Activated CD4-positive, CD25-positive, alpha-beta regulatory T cell treated with anti-CD3 and anti-CD28 coated beads, Interleukin-2, amount 50 U/mL, for 24 hours (primary cell): ENCODE measurements at places on chromosomes 6 and 20.

DNA sequence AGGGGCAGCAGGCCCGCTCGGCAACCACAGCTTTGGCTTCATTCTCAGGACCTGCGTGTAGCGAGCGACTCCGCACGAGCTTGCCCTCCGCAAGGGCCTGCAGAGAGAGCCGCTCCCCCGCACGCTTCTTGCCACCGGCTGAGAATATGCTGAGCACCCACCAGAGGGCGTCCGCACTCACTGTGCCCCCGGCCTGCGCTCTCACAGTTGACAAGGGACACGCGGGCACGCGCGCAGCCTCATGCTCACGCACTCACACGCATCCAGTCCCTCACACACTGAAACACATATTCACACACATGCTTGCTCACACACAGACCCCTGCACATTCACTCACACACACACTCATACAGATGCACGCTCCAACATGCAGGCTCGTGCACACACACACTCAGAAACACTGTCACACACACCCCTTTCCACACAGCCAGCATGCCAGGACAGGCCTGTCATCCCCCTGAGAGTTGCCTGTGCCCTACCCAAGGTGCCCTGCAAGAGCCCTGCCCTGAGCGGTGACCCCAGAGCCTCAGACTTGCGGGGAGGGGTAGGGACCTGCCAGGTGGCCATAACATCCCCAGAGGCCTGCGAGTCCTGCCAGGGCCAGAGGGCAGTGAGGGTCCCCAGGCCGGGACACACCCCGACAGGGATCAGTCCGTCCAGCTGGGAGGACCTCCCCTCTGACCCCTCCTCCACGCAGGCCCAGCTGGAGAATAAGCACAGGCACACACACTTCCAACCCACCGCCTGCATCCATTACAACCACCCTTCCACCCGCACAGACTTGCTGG is 174.1 kb downstream of the BMP7 start:
- no peak for ATAC-seq

- ATAC-seq = no peak
Measured at GRCh38 chr6:35573495-35574110, 60.9 kb upstream of the TULP1 start.

DNA sequence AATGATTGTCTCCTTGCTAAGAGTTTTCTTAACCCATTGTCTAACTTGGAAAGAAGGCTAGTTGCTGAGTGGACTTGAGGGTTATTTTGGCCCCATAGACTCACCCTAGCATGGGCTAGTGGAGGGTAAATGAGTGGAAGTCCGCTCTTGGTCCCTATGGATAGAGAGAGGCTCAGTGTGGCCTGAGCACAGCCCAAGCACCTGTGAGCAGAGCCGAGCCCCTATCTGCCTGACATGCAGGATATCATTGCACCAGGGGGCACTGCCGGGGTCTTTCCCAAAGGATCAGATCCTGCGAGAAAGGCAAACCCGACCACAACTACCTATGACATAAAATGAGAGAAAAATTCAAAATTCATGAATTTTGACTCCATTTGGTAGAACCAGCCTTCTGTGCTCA is 70.6 kb upstream of the GGTLC1 start:
- ATAC-seq = no peak

GRCh38 chr6:36469148-36469661 is 26.4 kb downstream of the KCTD20 start:
- no peak for ATAC-seq

- no peak for ATAC-seq
Measured at GRCh38 chr20:60715172-60715571, 536.9 kb upstream of the CDH4 start.

DNA sequence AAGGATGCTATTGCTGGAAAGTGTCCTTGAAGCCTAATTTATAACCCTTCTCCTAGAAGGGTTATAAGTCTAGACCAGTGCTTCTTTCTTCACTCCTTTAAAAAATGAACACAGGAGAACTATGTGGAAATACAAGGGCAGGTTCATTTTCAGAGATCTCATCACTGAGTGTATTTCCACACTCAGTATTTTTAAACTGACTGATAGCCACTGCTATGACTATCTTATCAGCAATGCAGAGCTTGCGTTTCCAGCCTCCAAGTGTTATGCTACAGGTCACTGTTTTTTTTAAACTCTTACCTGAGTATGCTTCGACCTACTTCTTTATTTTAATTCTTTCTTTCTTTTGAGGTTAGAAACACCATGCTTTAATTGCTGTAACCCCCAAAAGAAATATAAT is 319.1 kb downstream of the ARHGAP18 start:
- ATAC-seq = no peak

GRCh38 chr6:169890049-169890448 is 138.6 kb downstream of the ERMARD start:
- no peak for ATAC-seq
